Stimulated activated CD4-positive, alpha-beta T cell treated with anti-CD3 and anti-CD28 coated beads, Interleukin-1b, Interleukin-23, amount 100 ng/mL, for 4 hours (primary cell): ENCODE measurements at places on chromosomes 16 and 17.

DNA sequence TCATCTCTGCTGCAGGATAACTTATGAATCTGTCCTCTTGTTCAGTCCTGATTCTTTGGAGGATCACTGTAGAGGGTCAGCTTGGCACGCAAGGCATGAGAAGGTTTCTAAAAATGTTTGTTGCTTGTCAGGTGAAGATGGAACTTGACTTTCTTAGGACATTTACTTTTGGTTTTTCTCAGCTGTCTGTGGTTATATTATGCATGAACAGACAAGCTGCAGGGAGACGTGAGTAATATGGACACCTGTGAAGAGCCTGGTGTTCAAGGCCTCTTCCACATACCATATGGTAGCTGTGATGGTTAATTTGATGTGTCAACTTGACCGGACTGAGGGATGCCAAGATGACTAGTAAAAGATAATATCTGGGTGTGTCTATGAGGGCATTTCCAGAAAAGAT is 270.2 kb upstream of the CPHXL start:
- no peak for DNase-seq

DNA sequence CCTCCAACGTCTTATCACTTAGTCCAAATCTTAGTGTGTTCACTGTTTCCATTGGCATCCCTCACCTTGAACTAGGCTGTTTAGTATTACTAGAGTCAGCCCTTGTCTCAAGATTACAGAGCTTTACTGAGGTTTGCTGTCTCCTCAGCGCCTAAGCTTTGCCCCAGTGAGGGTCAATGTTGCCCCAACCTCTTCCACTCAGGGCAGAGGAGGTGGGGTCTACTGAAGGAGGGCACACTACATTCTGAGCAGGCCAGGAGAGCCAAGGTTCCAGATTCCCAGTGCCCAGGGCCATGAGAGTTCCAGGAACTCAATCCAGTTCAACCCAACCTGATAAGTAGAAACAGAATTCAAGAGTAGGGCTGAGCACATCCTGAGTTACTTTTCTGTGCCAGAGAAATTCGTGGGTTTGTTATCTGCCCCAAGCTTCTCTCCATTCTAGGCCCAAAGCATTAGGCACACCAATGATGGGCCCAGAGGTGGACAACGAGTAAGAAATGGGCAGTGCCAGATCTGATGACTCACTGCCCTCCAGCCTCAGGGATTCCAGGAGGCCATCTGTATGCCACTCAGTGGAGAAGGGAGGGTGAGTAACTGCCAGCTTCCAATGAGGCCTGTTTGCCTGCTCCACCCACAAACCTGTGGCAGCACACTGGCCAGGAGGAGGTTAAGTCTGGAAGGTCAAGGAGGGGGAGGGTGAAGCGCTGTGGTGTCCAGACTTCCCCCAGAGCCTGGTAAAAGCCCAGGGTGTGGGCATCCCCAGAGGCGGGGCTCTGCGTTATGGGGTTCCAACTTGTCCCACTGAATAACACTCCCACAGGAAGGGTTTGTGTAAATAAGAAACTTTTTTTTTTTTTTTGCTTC is 8.2 kb downstream of the TUBG2 start:
- DNase-seq = no peak

DNA sequence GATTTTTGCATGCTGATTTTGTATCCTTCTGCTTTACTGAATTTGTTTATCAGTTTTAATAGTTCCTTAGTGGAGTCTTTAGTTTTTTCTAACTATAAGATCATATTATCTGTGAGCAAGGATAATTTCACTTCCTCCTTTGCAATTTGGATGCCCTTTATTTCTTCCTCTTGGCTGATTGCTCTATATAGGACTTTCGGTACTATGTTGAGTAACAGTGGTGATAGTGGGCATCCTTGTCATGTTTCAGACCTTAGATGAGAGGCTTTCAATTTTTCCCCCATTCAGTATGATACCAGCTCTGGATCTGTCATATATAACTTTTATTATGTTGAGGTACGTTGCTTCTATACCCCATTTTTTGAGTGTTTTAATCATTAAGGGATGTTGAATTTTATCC is 224.5 kb upstream of the CNTNAP4 start:
- DNase-seq = no peak

- no peak for DNase-seq
Observed at GRCh38 chr16:20901068-20901435, 481 bp downstream of the LYRM1 start.

GRCh38 chr17:71709271-71709890 is 411.4 kb upstream of the SOX9 start:
- DNase-seq = no peak

DNA sequence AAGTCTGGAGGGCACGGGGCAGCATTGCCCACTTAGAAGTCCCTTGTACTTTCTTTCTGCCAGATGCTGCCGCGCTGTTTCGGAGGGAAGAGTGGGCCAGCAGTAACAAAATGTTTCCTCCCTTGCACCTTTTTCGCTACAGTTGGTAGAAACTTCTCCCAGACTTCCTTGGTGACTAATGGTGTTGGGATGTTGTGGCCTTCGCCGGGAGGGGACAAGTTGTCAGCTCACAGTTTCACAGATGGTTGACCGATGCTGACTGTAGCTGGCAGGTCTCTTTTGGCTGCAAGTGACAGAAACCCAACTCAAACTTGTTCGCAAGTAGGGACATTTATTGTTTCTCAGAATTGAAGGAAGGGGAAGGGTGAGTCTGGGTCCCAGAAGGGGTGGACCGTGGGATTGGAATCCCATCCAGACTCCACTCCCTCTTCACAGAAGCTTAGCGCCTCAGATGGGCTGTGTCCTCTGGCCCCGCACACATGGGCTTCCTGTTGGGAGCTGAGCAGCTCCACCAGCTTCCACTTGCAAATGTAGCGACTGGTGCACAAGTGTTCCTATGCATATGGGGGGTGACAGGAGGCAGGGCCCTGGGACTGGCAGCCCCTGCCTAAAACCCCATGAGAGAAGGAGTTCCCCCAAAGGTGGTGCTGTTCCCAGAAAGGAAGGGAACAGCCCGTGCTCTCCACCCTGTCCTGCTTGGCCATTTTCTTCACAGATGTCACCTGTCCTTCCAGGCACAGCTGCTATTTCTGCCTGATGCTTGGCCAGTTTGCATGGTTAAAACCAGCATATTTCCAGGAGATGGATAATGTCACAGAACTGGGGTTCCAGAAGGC is 30.9 kb upstream of the RPRML start:
- no peak for DNase-seq

GRCh38 chr16:16029431-16030011 is 80.1 kb downstream of the ABCC1 start:
- no peak for DNase-seq

DNA sequence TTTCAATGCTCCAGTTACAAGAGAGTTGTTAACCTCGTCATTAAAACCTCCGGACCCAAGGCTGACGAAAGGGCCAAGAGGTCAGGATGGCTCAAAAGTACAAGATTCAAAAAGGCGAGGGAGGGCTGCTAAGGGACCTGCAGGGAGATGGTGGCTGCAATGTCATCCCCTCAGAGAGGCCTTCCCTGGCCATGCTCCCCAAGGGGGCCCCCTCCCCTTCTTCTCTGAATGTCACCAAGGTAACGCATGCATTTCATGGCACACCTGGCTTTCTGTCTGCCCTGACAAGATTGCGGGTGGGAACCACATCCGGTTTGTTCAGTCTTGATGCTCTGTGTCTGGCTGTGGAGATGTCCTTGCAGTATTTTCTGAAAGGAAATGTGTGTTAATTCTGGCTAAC is 89.9 kb downstream of the C16orf78 start:
- peak; percentile 37 for DNase-seq

DNA sequence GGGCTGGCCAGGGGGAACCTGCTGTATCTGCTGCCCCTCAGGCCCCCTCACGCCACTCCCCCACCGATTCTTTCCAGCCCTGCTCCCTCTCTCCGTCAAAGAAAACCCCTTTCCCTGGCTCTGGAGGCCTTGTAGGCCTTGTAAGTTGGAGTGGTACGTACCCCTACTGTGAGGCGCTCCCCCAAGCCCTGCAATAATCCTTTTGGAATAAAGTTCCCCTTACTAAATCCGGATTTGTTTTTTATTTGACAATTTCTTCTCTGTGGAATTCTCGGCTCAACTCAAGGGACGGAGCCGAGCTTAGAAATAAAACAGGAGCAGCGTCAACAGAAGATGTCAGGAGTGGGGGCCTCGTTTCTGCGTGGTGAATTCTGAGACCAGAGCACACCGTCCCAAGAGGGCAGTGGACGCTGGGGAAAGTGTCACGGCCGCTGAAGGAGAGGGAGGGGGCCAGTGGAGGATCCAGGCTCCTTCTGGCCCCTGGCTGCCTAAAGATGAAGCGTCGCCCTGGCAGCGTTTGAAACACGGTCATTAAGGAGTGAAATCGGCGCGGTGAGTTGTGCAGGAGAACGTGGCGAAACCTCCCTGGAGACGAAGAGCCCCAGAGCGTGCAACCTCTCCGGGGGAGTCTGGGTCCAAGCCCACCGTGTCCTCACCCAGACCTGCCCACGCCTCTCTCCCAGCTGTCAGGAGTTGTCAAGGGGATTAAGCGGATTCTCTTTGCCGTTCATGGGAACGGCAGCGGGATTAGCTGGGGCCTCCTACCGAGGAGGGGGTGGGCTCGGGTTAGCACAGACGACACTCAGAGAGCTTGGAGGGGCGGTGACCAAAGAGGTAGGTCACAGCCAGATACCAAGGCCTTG is 47.0 kb downstream of the SLC7A5 start:
- DNase-seq = no peak

- DNase-seq = no peak
Observed at GRCh38 chr17:20214794-20215193, 205.6 kb downstream of the SPECC1 start.

- DNase-seq = no peak
Observed at GRCh38 chr16:28188085-28188916, 23.5 kb downstream of the XPO6 start.

DNA sequence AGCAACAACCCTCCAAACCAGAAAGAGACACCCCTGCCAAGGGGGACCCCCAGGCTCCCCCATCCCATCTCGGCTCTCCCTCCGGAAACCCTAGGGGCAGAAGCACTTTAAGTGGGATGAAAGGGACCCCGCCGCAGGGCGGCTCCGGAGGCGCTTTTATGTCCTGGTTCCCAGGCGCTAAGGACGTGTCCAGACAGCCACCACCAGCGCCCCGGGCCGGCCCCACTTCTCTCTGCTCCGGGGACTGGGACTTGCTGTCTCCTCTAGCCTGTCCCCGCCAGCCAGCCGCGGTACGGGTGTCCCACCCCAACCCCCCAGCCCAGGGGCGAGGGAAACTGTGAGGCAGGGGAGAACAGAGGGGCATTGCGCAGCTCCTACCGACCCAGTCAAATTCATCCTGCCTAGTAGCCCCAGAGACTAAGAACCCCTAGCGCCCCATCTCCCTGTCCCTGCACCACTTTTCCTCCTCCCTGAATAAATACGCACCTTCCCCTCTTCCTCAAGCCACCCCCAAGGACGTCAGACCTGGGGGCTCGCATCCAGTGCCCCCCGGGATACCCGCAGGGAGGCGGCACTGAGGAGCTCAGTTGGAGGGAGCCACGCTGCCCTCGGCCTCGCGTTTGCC is 4.1 kb downstream of the SP6 start:
- DNase-seq = no peak

DNA sequence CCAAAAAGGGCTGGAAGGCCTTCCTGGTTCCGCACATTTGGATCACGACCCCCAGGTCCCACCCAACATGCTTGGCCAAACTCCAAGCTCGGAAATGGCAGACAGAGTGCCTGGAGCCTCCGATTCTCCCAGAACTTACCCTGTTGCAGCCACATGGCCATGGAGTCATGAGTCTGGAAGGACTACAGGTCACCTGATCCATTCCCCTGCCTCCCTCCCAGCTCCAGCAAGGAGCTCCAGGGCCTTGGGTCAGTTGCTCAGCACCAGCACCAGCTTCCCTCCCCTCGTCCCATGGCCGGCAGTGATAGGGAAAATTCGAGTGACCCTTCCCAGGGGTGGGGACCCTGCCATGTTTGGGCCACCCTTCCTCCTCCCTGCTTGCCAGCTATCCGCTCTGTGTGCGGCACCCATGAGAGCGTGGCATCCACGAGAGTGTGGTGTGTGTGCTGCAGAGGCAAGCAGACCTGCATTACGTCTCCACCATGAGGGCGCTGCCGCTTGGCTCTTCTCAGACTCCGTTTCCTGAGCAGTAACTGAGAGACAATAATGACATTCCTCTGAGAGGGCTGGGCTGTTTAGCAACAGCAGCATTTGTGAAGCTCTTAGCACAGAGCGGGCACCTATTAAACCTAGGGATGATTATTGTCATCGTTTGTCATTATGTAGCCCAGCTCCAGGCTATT is 21.3 kb upstream of the RPL38 start:
- DNase-seq = no peak

DNA sequence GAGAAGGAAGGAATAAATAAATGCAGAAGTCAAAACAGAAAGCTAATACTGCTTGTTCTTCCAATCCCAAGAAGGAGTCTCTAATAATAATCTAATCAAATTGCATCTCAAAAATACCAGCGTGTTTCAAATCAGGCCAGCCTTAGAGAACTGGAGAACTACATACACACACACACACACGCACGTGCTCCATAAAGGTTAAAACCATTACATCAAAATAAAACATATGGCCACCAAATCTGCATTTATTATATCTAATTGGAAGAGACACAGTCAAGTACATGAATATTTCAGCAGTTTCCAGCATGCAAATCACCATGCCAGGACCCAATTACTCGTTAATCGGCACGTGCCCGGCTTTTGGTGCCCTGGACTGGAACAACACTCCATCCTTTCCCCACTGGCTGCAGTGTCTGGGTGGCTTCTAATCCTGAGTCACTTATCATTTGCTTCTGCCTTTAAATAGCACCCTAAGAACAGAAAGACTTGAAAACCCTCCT is 20.4 kb upstream of the KDM8 start:
- DNase-seq = no peak

- DNase-seq = no peak
Observed at GRCh38 chr17:45681706-45682105, 102.4 kb upstream of the CRHR1 start.

GRCh38 chr16:57589374-57589773 is 39.1 kb upstream of the ADGRG1 start:
- no peak for DNase-seq

- no peak for DNase-seq
Observed at GRCh38 chr16:50692999-50693781, at the start of gene NOD2. NOD2 (plus strand) TSS chr16:50693606; CDS start chr16:50699496, 5,890 bp downstream.

- DNase-seq = no peak
Observed at GRCh38 chr17:71486261-71486660, 634.6 kb upstream of the SOX9 start.

DNA sequence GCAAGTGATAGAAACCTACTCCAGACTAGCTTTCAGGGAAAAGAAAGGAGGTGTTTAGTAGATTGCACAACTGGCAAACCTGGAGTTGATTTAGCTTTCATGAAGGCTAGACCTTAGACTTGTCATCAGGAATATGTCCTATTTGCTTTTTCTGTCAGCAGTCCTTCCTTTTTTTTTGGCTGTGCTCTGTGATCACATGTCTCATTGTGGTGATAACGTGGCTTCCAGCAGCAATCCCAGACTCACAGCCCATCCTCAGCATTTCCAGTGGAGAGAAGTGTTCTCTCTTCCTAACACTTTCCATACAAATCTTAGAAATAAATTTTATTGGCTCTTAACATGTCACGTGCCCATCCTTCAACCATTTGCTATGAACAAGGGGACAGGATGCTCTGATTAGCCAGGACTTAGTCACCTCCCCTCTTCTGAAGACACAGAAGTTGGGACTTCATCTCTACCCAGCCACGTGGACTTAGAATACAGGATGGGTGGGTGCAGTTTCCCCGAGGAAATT is 74.7 kb downstream of the CDH13 start:
- no peak for DNase-seq

GRCh38 chr17:77478281-77478680 is 337.5 kb downstream of the SEC14L1 start:
- no peak for DNase-seq
